ENCODE measurements at places on chromosomes 11 and 22. TPM values are rescaled to one million over a fixed set of nuclear protein-coding genes. Genes with fewer than 3 reads are reported as not detected.

Gene CECR2
- not detected for total RNA-seq

GRCh38 chr22:38872831-38873248, 824 bp upstream of the CBX6 start:
- peak; percentile 54 for DNase-seq

Gene GAB4
- total RNA-seq, result not detected

GRCh38 chr11:112822478-112823274, 138.5 kb upstream of the NCAM1 start:
- no peak for DNase-seq

Gene OR4P4
- total RNA-seq, result not detected

Gene SLC17A6
- total RNA-seq, result not detected

- DNase-seq, result no peak
Observed at GRCh38 chr22:47476231-47476630, 713.8 kb downstream of the TBC1D22A start.

GRCh38 chr11:29511394-29511793, 505.4 kb downstream of the KCNA4 start:
- DNase-seq, result no peak

Gene PKDREJ
- total RNA-seq, result not detected

GRCh38 chr11:14339356-14339755, 19.6 kb downstream of the RRAS2 start:
- DNase-seq, result no peak

- DNase-seq, result no peak
Observed at GRCh38 chr11:96207459-96208449, 135.2 kb downstream of the MAML2 start.

DNA sequence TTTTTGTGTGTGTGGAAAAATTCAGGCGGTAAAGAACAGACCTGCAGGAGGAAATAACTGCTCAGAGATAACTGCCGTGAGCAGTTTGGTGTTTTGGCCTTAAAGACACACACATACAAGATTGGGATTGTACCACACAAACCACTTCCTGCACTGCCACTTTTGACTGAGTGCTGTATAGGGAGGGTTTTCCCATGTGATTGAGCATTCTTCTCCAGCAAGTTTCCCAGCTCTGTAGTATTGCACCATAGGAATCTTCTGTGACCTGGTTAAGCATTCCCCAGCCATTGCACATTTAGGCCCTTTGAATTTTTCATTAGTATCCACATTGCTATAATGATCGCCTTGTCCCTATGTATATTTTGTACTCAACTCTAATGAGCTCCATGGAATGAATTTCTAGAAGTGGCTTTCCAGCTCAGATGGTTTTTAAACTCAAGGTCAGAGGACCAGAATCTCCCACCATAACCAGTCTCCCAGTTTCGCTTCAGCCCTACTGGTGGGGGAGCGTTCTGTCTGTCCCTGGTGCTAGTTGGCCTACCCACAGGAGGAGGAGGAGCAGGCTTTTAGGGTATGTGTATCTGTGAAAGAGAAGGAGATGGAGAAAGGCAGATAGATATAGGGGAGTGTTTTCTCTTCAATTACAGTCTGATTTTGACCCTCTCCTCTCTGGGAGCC, 9.3 kb downstream of the CD82 start:
- DNase-seq, result peak; percentile 85

All from activated CD8-positive, alpha-beta memory T cell treated with anti-CD3 and anti-CD28 coated beads, Interleukin-2, amount 10 ng/mL, durations not matched to agents 7 days and 5 days (primary cell).